ENCODE measurements at places on chromosomes 3 and 15.
A peak's percentile ranks its signal among the peaks of the same experiment; 100 is the strongest.

DNA sequence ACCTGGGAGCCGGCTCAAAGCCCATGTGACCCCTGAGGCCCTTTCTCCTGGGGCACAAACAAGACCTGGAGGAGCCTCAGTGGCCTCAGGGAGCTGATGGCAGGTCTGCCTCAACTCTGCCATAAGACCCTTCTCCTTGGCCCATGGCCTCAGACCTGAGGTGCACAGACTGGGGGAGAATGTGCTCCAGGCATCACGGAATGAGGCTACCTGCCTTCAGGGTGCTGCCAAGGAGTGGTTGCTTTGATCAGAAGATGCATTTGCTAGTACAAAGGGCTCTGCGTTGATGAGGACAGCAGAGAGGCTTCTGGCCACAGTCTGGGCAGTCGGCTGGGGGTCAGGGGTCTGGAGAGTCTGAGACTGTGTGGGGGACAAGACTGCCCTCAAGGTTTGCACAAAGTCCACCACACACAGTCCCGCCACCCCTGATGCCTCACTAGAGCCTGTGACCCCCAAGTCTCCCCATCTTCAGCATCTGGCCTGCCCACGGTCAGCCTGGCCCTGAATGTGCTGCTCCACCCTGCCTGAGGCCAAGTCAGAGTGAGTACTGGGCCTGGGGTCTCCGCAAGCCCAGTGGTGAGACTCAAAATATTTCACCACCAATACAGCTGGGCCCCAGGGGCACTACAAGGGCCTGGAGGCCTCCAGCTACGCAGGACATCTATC, 26.6 kb downstream of the ALDH1L1 start:
- no peak for DNase-seq

GRCh38 chr3:84980011-84980410, 21.2 kb downstream of the CADM2 start:
- no peak for DNase-seq

DNA sequence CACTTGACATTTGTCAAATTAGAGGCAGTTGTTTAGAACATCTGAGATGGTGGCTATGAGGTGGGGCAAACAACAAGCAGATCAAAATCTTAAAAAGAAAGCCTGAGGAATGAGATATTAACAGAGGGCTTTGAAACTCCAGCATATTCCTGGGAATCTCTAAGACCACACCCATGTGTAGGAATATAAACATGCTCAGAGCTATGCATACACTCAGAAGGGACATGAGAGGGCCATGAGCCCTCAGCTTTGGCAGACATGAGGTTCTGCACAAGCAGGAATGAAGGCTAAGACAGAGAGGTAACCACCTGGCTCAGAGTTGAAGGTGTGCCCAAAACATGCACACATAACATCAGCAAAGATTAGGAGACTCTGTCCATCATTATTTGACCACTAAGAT, 37.9 kb downstream of the ATP10A start:
- no peak for DNase-seq

DNA sequence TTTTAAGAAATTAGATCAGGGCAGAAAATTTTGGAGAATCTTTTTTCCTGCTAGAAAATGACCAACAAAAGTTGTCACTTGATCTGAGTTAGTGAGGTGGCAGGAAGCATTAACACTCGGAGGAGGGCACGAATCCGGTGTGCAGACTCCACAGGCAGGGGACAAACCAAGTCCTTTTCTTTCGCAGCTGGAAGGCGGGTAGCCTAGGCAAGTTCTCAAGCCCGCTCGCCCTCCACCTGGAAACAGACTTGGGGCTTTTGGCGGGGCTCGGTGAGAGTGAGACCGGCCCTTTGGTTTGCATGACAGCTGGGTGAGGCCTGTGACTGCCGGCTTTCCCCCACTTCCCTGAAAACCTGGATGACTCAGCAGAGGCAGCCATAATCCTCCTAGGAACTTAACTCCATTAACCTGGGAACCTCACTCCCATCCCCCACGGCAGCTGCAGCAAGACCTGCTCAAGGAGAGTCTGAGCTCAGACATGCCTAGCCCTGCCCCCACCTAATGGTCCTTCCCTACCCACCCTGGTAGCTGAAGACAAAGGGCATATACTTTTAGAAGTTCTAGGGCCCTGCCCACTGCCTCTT, 134.8 kb downstream of the MFSD1 start:
- DNase-seq: no peak

GRCh38 chr3:192422997-192423342, 304.4 kb downstream of the FGF12 start:
- no peak for DNase-seq

DNA sequence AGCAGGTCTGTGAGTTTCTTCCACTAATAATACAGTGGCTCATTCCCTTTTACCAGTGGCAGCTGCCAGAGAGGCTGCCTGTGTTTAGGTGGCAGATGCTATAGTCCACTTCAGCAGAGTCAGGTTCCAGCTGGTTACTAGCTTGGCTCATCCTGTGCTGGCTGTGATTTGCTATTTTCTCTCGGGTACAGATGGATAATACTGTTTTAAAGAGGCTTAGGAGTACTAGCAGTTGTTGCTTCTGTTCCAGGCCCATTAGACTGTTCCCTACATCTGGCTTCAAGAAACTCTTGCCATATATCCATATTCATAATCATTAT, 41.0 kb downstream of the ZNF609 start:
- DNase-seq: no peak

DNA sequence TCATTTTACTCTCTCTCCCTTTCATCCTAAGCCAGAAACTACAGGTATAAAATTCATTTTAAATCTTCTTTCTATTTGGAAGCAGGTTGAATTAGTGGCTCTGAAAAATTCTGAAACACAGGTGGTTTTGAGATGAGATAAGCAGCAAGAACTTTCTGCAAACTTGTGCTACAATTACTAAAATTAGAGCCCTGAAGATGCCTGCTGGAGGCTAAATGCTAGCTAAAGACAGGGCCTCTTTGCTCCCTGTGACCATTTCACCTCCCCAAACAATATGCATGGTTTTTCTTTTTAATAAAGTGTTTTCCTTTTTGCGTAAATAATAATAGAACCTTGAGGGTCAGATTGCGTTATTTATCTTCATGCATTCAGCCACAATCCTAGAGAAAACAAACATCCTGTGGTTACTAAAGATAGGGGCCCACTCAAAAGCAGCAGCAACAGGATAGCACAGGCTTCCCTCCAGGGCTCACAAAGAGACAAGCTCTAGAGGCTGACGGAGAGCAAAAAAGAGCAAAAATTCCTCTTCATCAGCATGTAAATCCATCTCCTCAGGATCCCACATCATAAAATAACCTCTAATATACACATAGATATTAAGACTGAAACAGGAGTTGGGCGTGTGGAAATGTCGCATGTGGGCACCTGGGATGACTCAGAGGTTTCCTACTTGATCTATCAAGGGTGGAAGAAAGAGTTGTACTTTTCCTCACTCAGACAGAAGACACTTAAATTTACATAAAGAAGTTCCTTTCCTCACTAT, 26.5 kb upstream of the CP start:
- no peak for DNase-seq

DNA sequence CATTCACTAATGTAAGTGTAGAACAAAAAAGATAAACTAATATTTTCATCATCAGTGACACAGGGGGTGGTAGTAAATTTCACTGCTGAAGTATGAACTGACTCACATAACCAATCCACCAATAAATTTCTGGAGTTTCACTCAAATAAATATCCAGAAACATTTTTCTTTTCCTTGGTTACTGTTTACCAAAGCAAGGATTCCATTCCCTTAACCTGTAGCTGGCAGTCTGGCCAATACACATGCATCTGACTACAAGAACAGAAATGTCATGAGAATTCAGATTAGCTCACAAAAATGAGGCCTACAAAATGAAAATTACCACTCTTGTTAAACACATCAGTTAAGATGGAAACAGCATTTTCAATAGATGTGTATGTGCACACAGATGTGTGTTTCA, 80.3 kb downstream of the STAG1 start:
- no peak for DNase-seq

- no peak for DNase-seq
These were observed 91.2 kb upstream of the VEPH1 start for GRCh38 chr3:157594413-157594812.

DNA sequence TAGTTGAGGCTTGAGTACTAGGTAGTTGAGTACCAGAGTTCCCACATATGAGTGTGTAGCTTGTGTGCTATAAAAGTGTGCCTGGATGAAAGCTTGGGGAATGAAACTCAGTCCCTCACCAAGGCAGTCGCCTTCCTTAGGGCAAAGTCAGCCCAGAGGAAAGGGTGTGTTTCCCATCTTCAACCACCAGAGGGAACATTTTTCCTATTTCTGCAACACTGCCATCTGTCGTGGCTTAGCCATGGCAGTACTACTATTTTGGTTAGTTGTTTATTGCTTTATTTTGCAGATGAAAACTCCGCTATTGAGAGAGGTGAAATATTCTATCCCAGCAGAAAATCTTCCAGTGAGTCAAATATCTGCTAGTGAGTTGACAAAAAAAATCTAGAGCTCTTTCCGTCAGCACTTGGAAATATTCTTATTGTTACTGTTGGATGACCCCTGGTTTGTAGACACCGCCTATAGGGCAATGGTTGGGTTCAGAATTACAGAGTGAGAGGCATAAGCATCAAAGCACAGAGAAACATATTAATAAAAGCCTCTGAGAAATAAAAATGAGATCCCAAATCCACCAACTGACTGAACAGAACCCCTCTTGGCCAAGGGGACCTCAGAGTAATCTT, 239.9 kb downstream of the CPNE4 start:
- peak; percentile 17 for DNase-seq

DNA sequence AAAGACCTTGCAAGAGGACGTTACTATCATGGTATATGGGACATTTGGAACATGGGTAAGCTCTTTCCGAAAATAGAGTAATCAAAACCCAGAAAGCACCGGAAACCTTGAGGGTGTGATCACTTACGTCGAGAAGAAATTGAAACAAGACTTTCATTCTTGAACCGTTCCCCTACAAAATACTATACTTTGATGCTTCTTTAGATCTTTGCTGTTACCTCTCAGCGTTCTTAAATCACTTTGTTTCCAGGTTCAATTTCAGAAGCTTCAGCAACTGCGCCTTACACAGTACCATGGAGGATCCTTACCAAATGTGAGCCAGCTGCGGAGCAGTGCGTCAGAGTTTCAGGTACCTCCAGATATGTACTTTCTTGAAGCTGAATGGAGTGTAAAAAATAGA, 10.1 kb downstream of the CRTC3 start:
- DNase-seq: no peak

GRCh38 chr15:65132878-65133547, 595 bp downstream of the PDCD7 start:
- peak; percentile 22 for DNase-seq

- no peak for DNase-seq
These were observed 47.7 kb downstream of the ZBTB20 start for GRCh38 chr3:115099134-115099985.

DNA sequence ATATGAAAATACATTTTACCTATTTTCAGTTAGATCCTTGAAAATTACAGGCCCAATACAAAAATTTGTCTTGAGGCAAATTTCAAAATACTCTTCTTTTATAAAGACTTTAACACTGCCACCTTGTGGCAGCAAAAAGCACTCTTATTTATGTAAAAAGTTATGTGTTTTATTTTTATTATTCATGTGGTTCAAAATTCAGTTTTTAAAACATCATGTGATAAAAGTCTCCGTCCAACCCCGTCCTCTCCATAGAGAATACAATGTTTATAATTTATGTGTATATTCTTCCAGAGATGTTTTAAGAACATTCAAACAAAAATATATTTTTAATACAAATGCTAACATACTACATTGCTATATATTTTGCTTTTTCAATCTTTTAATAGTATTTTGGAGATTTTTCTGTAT, 36.9 kb upstream of the TRIM59 start:
- no peak for DNase-seq

GRCh38 chr15:85793641-85794597, 806 bp downstream of the KLHL25 start:
- no peak for DNase-seq

- no peak for DNase-seq
These were observed 24.3 kb downstream of the SIAH2 start for GRCh38 chr3:150738688-150739087.

GRCh38 chr15:45719490-45719889, 84.7 kb downstream of the SQOR start:
- DNase-seq: no peak

DNA sequence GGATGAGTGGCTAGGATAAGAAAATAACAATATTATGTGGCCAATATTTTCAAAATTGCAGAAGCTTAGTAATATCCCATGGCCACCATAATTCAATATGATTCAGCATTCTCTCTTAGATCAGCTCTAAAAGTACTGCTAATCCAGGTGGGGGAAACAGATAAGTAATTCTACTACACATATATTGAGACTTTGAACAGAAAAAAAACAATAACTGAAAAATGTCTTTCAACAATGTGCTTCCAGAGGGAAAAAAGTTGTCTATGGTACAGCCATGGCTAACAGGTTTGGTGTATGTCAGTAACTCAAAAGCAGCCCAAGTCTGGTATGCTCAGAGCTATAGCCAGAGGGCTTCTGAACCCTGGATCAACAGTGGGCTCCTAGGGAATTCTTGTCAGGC, 42.4 kb upstream of the PPIB start:
- DNase-seq: no peak
